ENCODE measurements at places on chromosomes 7 and 10. TPM values are rescaled to one million over a fixed set of nuclear protein-coding genes. Genes with fewer than 3 reads are reported as not detected.
A peak's percentile ranks its signal among the peaks of the same experiment; 100 is the strongest.

GRCh38 chr10:113169853-113170460 lies 219.9 kb downstream of the TCF7L2 start:
- no peak overlapping the region for H3K27ac ChIP-seq
- peaks cover 21% of the 10 kb centered on the region for H3K36me3 ChIP-seq
- no peak for DNase-seq
- no peak overlapping the region for H3K4me3 ChIP-seq

GRCh38 chr7:151490456-151491105 lies 29.1 kb downstream of the RHEB start:
- no peaks in the 10 kb centered on the region for H3K27me3 ChIP-seq
- DNase-seq: no peak
- peaks cover 25% of the 10 kb centered on the region for H3K4me1 ChIP-seq

DNA sequence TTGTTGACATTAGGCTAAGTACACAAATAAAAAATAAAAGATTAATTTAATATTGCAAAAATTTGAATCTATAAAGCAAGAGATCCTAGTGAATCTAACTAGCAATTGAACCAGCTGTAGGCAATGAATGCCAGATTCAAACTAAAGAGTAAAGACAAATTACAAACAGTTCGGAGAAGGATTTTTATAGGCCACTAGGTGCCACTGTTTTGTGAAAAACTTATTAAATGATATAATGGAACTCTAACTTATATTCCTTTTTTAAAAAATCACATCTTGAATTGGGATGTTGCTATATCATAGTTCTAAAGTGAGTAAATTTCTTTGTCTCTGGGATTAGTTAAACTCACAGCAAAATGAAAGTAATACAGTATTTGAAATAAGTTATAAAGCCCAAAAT lies 39.1 kb upstream of the GNAI1 start:
- H3K27ac ChIP-seq: no peak overlapping the region
- H3K4me3 ChIP-seq: no peak overlapping the region
- H3K36me3 ChIP-seq: no peaks in the 10 kb centered on the region
- H3K4me1 ChIP-seq: no peaks in the 10 kb centered on the region
- H3K27me3 ChIP-seq: no peaks in the 10 kb centered on the region

- peaks cover 9% of the 10 kb centered on the region for H3K4me1 ChIP-seq
- no peak overlapping the region for H3K4me3 ChIP-seq
- no peak for DNase-seq
Observed at GRCh38 chr10:13520194-13520593, 8.6 kb downstream of the BEND7 start.

GRCh38 chr10:77493851-77494261 lies 143.8 kb downstream of the KCNMA1 start:
- no peaks in the 10 kb centered on the region for H3K27me3 ChIP-seq
- no peak overlapping the region for H3K27ac ChIP-seq
- H3K36me3 ChIP-seq: no peaks in the 10 kb centered on the region

The SHOC2 gene
- polyA plus RNA-seq: 8.0 TPM

- H3K4me1 ChIP-seq: peaks cover 12% of the 10 kb centered on the region
- no peaks in the 10 kb centered on the region for H3K36me3 ChIP-seq
- H3K27ac ChIP-seq: no peak overlapping the region
- peak; percentile 52 for DNase-seq
Observed at GRCh38 chr7:147008530-147008929, 891.9 kb downstream of the CNTNAP2 start.

DNA sequence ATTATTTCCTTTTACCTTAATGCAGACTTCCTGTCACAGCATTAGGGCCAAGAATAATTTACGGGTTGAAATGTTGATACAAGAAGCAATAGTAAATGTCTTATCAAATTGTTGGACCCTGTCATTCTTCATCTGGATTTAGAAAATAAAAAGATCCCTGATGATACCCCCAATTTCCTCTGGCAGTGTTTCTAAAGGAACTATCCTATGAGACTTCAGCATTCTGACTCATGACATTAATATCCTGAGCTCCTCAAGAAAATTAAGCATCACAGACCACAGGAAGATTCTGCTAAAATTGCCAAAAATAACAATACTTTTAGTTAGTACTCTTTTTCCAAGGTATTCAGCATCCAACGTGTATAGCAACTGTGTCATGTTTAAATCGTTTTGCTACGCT lies 490.5 kb upstream of the ANKRD30A start:
- no peaks in the 10 kb centered on the region for H3K36me3 ChIP-seq
- H3K27ac ChIP-seq: no peak overlapping the region
- H3K4me1 ChIP-seq: no peaks in the 10 kb centered on the region
- no peak for DNase-seq
- no peak overlapping the region for H3K4me3 ChIP-seq

- DNase-seq: no peak
- no peak overlapping the region for H3K27ac ChIP-seq
- no peak overlapping the region for H3K4me3 ChIP-seq
- no peaks in the 10 kb centered on the region for H3K4me1 ChIP-seq
Observed at GRCh38 chr7:71988201-71988600, 423.9 kb downstream of the CALN1 start.

- no peak overlapping the region for H3K4me3 ChIP-seq
Observed at GRCh38 chr10:116891208-116891607, 41.9 kb downstream of the ENO4 start.

DNA sequence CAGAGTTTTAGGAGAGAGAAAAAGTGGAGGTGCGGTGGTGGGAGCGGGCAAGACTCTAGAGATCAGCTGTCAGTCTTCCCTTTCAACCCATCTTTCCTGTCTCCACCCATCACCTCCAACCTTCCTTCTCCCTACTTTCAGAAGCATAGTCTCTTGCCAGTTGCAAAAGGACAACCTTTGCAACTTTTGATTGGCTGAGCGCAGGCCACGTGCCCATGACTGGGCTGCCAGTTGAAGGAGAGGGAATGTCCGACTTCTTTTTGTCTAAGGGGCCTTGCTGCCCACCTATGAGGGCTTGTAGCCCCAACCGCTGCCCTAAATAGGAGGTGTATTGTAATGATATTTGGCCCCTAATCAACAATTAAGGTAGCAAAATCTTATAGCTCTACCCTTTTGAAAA lies 12.6 kb downstream of the CYP26A1 start:
- no peak overlapping the region for H3K27ac ChIP-seq
- peaks cover 24% of the 10 kb centered on the region for H3K4me1 ChIP-seq
- no peaks in the 10 kb centered on the region for H3K27me3 ChIP-seq
- H3K36me3 ChIP-seq: no peaks in the 10 kb centered on the region
- no peak for DNase-seq

DNA sequence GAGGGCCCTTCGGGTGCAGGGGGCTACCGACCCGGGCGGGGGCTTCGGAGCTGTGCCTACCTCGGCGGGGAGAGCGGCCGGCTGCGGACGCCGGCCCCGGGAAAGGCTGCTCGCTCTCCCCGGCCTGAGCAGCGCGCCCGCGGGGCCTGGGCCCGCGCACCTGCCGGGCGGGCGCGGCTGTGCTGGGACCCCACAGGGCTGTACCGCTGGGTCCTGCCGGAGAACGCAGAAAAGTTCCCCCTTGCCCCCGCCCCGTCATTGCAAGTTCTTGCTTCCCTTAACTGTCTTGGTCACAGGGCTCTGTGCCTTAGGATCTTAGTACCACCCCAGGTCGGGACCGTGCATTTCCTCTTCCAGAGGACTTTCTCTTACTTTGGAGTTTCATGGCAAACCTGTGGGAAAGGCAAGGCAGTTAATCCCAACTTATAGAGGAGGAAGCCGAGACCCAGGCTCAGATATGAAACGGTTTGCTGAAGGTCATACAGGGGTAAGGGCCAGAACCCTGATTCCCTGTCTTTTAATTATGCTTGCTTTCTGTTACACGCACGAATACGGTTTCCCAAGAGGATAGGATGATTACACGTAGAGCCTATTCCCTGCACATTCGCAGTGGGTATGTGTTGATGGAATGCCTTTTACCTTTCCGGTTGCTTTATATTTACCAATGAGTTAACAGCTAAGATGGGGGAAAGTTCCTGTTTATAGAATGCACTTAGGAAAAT lies 652 bp downstream of the PCGF5 start:
- H3K27ac ChIP-seq: peak overlapping the region; percentile 100
- DNase-seq: no peak
- peaks cover 78% of the 10 kb centered on the region for H3K4me1 ChIP-seq
- peak overlapping the region; percentile 90 for H3K4me3 ChIP-seq

The ZCWPW1 gene
- 2.4 TPM for polyA plus RNA-seq

The AGMO gene
- polyA plus RNA-seq: 0.50 TPM

- no peak overlapping the region for H3K27ac ChIP-seq
- H3K27me3 ChIP-seq: peaks cover 2% of the 10 kb centered on the region
- no peak for DNase-seq
- no peaks in the 10 kb centered on the region for H3K36me3 ChIP-seq
- H3K4me3 ChIP-seq: no peak overlapping the region
- peaks cover 11% of the 10 kb centered on the region for H3K4me1 ChIP-seq
Observed at GRCh38 chr7:152922318-152923081, 162.9 kb downstream of the ACTR3B start.

The EVX1 gene
- polyA plus RNA-seq: not detected

- H3K4me1 ChIP-seq: peaks cover 31% of the 10 kb centered on the region
- no peak for DNase-seq
- no peak overlapping the region for H3K27ac ChIP-seq
- peaks cover 72% of the 10 kb centered on the region for H3K27me3 ChIP-seq
- H3K36me3 ChIP-seq: no peaks in the 10 kb centered on the region
- no peak overlapping the region for H3K4me3 ChIP-seq
Observed at GRCh38 chr10:97131666-97132065, 54.1 kb downstream of the SLIT1 start.

The CYP3A7 gene
- 5.7 TPM for polyA plus RNA-seq

GRCh38 chr10:78207776-78208175 lies 174.1 kb downstream of the RPS24 start:
- no peak for DNase-seq
- no peak overlapping the region for H3K27ac ChIP-seq
- H3K36me3 ChIP-seq: no peaks in the 10 kb centered on the region
- H3K4me1 ChIP-seq: peaks cover 14% of the 10 kb centered on the region

DNA sequence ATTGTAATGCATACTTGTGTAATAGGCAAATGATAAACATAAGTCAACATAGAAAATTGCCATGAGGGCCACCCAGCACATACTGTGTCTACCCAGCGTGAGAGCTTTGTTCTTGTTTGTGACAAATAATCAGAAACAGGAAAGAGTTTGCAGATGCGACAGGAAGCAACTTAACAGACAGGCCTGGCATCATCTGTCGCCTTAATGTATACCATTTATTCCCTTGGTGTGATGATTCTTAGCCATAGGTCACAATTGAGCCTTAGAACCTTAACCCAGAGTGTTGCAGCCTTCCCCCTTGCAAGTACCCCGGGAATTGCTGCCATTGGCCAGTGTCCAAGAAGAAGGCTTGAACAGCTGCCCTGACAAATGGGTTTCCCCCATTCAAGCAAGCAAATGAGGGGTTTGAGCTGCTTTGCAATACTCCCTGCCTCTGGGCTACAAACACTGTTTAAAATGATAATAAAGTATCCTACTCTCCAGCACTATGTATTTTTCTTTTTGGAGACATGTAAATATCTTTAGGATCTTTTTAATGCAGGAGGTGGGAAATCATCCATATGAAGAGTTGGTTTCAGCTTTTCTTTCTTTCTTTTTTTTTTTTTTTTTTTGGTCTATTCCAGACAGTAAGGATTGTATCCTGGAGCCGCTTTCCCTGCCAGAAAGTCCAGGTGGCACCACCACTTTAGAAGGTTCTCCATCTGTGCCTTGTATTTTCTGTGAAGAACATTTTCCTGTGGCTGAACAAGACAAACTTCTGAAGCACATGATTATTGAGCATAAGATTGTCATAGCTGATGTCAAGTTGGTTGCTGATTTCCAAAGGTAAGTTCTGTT lies 80.0 kb downstream of the ZNF277 start:
- H3K4me3 ChIP-seq: no peak overlapping the region
- no peak for DNase-seq
- no peaks in the 10 kb centered on the region for H3K4me1 ChIP-seq

GRCh38 chr7:137488038-137488437 lies 144.5 kb upstream of the PTN start:
- no peaks in the 10 kb centered on the region for H3K4me1 ChIP-seq
- H3K4me3 ChIP-seq: no peak overlapping the region

The NPSR1 gene
- polyA plus RNA-seq: not detected

DNA sequence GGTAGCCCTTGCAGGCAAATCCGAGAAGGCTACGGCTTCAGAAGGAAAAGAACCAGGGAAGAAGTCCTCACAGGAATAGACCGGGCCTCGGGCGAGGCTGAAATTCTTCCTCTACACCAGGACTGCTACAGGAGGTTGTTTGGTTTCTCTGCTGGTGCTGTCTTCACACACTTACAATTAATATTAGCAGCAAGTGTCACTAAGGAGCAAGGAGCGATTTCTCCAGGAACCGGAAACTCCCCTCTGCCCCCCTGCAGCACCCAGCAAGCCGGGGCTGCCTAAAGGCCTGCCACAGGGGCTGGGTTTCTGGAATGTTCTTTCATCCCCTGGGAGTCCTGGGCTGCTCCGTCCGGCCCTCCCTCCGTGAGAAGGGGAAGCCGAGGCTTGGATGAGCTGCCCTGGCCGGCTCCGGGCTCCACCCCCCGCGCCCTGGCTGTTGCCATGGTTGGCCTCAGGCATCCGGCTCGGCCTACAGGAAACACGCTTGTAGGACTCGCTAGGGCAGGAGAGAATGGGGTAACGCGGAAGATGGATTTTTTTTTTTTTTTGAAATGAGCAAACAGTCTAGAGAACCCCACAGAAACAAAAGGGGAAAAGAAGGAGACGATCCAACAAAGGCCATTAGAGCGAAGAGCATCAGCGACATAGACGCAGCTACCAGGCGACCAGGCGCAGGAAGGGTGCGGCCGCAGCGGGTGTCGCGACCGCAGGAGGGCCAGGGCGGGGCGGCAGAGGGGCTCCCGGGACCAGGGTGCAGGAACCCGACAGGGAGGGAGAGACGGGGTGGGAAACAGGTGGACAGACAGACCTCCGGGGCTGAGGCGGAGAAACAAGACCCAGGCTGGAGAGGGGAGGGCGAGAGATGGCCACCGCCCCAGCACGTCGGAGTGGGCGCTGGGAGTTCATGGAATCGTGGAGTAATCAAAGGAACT lies 33.0 kb downstream of the EN2 start:
- no peak overlapping the region for H3K27ac ChIP-seq
- DNase-seq: no peak

DNA sequence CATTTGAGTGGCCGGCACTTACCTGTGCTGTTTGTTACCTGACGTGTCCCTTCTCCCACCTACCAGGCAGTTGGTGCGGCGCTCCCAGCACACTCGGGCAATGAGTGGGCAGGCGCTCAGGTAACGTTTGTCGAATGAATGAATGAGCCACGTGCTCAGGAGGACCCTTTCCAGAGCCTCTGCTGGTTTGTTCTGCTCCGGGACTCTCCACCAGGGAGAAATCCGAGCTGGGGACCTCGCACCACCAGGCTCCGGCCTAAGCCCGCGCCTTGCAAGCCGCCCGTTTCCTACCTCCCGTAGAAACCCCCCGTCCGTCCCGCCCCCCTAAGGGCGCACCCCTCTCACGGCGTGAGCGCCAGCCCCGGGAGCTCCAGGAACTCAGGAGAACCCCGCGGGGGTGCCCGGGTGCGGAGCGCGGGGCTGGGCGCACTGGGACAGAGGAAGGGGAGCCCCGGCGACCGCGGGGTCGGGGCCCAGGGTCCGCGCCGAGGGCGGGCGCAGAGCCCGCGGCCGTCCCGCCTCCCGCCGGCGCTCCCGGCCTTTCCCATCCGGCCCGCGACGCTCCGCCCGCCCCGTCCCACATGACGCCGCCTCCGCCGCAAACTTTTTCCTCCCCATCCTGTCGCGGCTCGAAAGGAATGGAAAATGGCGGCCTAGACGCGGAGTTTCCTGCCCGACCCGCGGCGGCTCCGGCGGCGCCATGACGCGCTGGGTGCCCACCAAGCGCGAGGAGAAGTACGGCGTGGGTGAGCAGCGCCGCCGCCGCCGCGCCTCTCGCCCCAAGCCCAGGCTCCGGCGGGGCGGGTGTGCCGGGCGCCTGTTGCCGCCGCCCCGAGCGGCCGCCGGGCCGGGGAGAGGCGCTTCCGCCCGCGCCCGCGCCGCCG lies at the start of gene DOCK1:
TSS of gene DOCK1 (plus strand) at position 611 of the 884 bp plus-strand sequence. CDS start at position 701, 90 bp downstream.
- H3K27ac ChIP-seq: peak within 1 kb of the TSS; percentile 66
- H3K4me1 ChIP-seq: peaks cover 25% of the 10 kb centered on the region
- peak; percentile 37 for DNase-seq
- no peaks in the 10 kb centered on the region for H3K36me3 ChIP-seq
- H3K4me3 ChIP-seq: peak within 1 kb of the TSS; percentile 71

The ZPBP gene
- polyA plus RNA-seq: not detected

All from HepG2 (cell line).